Brain microvascular endothelial cell (primary cell): ENCODE measurements at places on chromosomes 12 and 14.

DNA sequence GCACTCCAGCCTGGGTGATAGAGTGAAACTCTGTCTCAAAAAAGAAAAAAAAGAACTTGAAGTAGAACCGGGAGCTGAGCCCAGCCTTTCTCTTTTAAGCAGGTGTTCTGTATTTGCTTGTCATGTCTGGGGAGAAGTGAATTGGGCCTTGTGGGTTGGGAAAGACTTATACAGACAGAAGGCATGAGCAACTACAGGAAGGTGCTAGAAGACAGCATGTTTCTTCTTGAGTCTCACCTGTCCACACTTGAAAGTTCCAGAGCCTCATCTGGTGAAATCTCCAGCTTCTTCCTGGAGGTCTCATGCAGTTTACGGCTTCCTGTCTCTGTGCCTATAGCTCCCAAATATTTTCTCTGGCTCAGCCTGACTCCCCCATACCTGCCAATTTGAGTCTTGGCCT lies 2.5 kb downstream of the PGAM5 start:
- no peak for DNase-seq

DNA sequence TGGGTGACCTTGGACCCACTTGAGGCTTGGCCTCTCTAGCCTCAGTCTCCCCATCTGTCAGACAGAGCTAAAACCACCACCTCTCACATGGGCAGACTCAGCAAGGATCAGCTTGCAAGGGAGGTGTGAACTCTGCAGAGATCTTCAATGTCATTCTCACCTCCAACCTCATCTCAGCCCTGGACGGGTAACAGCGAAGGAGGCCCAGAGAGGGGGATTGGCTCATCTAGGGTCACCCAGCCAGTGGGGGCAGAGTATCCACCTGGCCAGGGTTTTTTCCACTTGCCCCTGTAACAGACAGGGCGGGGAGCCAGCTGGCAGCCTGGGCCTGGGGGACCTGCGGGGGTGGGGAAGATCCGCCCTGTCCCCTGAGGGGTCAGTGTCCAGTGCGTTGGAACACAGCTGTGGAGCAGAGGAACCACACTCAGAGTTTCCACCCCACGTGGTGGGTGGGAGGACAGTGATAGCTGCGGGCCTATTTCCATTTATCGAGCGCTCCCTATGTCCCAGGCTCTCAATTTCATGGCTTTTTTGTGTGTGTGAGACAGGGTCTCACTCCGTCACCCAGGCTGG lies 27.4 kb downstream of the DTX1 start:
- DNase-seq: no peak

GRCh38 chr12:122866950-122867607 lies 28.8 kb downstream of the VPS37B start:
- no peak for DNase-seq

DNA sequence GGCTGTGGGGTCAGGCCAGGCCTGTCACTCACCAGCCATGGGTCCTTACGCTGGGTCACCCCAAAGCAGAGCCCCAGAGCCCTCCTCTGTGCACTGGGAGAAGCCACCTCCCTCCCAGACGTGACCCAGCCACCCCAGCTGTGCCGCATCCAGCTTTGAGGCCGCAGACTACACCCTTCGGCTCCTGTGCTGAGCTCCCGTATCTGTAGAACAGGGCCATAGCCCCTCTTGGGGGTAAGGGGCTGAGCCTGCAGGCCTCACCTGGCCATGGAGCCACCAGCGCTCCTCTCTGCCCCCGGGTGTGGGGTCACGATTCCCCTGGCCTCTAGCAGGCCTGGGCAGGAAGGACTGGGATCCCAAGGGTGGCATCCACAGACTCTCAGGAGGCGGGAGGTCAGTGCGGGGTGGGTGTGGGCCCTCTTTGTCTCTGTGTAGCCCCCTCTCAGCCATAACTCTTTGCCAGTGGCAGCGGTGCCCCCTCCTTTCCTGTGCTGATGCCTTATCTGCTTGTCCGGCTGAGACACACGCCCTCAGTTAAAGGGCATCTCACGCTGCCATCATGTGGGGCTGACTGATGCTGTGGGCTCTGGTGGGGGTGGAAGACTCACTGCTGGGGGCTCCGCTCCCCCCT lies 16.3 kb downstream of the ASPG start:
- DNase-seq: no peak

DNA sequence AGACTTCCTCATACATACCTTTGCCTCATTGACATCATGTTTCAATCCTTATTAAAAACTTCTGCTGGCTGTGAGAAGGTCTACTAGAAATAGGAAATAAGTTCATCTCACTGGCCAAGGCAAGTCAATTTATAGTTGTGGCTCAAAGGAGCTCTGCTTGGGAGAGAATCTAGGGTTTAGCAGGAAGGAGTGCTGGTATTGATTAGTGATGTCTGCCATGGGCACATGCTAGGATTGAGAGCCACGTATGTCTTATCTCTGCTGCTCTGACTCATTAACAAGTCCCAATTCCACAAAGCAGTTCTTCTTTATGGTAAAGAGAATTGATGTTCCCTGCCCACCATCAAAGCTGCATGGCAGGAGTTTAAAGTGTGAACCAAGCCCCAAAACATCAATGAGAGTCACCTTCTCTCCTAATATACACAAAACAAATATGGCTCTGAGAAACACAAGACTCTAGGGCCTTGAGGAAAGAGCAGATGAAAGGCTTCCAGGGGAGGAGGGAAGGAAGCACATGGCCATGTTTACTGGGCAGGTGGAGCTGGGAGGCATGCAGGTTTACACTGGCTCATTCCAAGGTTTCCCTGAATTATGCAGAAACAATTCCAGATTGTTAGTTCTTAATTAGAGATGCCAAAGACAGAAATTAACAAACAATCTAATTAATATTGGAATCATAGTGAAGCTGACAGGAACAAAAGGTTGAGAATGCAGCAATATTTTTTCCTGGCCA lies 931.9 kb upstream of the TMEM132C start:
- no peak for DNase-seq
